ENCODE measurements at places on chromosomes 5 and 9. TPM values are rescaled to one million over a fixed set of nuclear protein-coding genes. Genes with fewer than 3 reads are reported as not detected.

HRH2 gene
- total RNA-seq, result 0.49 TPM

IL13 gene
- not detected for total RNA-seq

IFNK gene
- not detected for total RNA-seq

FREM1 gene
- total RNA-seq, result not detected

PRR16 gene
- not detected for total RNA-seq

PCDHB4 gene
- total RNA-seq, result 0.02 TPM

SPATA31A3 gene
- not detected for total RNA-seq

ORM1 gene
- not detected for total RNA-seq

FKBP15 gene
- total RNA-seq, result 18.1 TPM

PCDHA8 gene
- total RNA-seq, result 0.06 TPM

TNFSF15 gene
- total RNA-seq, result 0.07 TPM

KYAT1 gene
- 14.2 TPM for total RNA-seq

DBH gene
- total RNA-seq, result not detected

HK3 gene
- 0.03 TPM for total RNA-seq

SLC22A4 gene
- 4.9 TPM for total RNA-seq

LECT2 gene
- not detected for total RNA-seq

HTR4 gene
- not detected for total RNA-seq

BRD3 gene
- total RNA-seq, result 21.7 TPM

KLHL9 gene
- 19.6 TPM for total RNA-seq

ARSK gene
- 7.2 TPM for total RNA-seq

SLC34A1 gene
- total RNA-seq, result not detected

IL5 gene
- total RNA-seq, result 0.47 TPM

ALDH7A1 gene
- total RNA-seq, result 78.4 TPM

IRGM gene
- not detected for total RNA-seq

ADAMTS19 gene
- total RNA-seq, result not detected

NFIB gene
- total RNA-seq, result 10.5 TPM

PCDHGB2 gene
- total RNA-seq, result 0.11 TPM

DEPDC1B gene
- total RNA-seq, result 14.4 TPM

F2RL1 gene
- total RNA-seq, result 215 TPM

GAS1 gene
- 0.06 TPM for total RNA-seq

MVB12B gene
- 5.8 TPM for total RNA-seq

AHRR gene
- 5.4 TPM for total RNA-seq

TRAF1 gene
- 1.9 TPM for total RNA-seq

FAM169A gene
- total RNA-seq, result 4.2 TPM

GNE gene
- 13.8 TPM for total RNA-seq

PAPPA gene
- total RNA-seq, result 33.9 TPM

TSLP gene
- not detected for total RNA-seq

ANKRD31 gene
- 0.06 TPM for total RNA-seq

TLX3 gene
- total RNA-seq, result not detected

ROPN1L gene
- total RNA-seq, result 1.7 TPM

PDCD1LG2 gene
- total RNA-seq, result 0.25 TPM

PRDM9 gene
- not detected for total RNA-seq

AK3 gene
- 55.0 TPM for total RNA-seq

DRD1 gene
- 0.07 TPM for total RNA-seq

NR4A3 gene
- total RNA-seq, result 1.6 TPM

GALNT10 gene
- 110 TPM for total RNA-seq

ADRA1B gene
- total RNA-seq, result 15.9 TPM

ECM2 gene
- total RNA-seq, result 0.11 TPM

KIAA0825 gene
- 0.71 TPM for total RNA-seq

PCDHB6 gene
- total RNA-seq, result 0.88 TPM

PDLIM4 gene
- total RNA-seq, result 1.0 TPM

OR1N1 gene
- total RNA-seq, result not detected

UAP1L1 gene
- 10.4 TPM for total RNA-seq

TGFBI gene
- total RNA-seq, result 1,755 TPM
